ENCODE measurements at places on chromosomes 2 and 18.

GRCh38 chr2:78309460-78309859 is 716.0 kb upstream of the REG3G start:
- no peak for DNase-seq

GRCh38 chr2:150271952-150272802 is 215.3 kb downstream of the RND3 start:
- DNase-seq, result peak; percentile 21

DNA sequence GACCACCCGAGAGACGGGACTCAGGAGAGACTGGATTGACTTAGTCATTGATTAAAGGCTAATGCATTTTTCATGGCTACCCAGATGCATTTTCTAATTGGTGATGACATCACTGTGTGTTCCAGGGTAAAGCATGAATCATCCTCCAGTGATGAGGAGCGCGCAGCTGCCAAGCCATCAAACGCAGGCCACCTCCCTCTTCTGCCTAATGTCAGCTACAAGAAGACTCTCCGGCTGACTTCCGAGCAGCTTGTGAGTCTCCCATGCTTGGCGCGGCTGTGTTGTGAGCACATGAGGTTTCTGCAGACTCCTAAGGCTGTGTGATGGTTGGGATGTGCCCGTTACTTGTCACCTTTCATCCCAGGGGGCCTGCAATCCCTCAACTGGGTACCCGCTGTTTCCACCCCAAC is 56.4 kb downstream of the LPIN1 start:
- DNase-seq, result peak; percentile 26

DNA sequence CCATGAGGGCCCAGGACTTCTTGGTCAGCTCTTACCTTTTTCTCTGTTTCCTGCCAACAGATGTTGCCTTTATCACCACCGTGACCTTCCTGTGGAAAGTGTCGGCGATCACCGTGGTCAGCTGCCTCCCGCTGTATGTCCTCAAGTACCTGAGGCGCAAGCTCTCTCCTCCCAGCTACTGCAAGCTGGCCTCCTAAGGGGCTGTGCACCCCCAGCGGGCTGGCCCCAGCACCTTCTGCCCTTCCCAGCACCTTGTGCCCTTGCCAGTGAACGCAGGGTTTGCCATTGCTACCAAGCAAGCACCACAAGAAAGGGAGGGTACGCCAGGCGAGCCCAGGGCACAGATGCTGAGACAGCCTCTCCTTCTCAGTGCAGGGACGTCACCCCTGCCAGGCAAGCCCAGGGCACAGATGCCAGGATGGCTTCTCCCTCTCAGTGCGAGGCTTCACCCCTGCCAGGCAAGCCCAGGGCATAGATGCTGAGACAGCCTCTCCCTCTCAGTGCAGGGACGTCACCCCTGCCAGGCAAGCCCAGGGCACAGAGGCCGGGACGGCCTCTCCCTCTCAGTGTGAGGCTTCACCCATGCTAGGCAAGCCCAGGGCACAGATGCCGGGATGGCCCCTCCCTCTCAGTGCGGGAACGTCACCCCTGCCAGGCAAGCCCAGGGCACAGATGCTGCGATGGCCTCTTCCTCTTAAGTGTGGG is 18.4 kb upstream of the NFATC1 start:
- no peak for DNase-seq

DNA sequence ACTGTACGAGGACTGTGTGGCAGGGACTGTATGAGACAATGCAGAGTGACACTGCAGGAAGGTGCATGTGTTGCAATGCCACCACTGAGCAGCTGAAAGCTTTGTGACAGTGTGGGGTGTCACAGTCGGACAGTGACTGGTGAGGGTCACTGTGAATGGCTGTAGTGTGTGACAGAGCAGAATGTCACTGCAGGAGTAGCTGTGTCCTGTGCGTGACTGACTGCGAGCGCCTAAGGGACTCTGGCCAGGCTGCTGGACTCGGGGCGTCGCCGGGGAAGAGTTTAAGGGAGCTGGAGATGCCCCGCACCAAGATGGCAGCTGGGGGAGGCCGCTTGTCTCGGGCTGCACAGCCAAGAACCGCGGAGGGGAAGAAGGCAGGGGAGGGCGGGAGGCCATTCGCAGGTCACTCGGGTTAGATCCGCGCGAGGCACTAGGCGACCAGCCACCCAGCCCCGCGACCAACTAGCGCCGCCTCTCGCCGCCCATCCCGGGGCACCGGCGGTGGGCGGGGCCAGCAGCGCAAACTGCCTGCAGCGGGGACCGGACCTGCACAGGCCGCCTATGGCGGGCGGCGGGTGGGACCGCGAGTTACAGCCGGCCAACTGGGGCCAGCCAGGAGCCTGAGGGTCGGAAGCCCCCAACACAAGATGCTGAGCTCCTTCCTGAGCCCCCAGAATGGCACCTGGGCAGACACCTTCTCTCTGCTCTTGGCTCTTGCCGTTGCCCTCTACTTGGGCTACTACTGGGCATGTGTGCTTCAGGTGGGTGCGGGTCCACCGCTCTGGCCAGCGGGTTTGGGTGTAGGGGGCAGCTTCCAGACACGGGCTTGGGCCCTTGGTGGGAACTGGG is at the start of gene ABHD1:
Gene ABHD1, plus strand, starts transcription at position 514 of the 849 bp plus-strand sequence. Its CDS starts 134 bp downstream, at position 648.
- DNase-seq, result no peak

DNA sequence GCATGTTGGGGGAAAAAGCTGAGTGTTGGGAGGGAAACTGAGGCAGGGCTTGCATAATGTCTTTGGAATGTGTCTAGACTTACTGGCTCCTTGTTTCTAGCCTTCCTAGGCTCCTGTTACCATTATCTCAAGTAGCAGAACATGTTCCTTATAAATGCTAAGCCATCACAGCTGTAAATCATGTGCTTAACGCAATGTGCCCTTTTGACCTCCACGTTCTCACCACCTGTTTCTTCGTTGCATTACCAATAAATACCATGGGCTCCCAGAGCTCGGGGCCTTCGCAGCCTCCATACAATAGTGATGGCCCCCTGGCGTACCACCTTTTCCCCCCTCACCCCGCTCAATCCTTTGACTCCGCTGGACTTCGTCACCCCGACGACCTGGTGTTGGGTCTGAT is 54.0 kb upstream of the CWC22 start:
- no peak for DNase-seq

GRCh38 chr2:143284087-143284675 is 155.0 kb downstream of the ARHGAP15 start:
- no peak for DNase-seq

GRCh38 chr18:45202061-45202460 is 413.2 kb upstream of the SLC14A2 start:
- DNase-seq, result no peak

DNA sequence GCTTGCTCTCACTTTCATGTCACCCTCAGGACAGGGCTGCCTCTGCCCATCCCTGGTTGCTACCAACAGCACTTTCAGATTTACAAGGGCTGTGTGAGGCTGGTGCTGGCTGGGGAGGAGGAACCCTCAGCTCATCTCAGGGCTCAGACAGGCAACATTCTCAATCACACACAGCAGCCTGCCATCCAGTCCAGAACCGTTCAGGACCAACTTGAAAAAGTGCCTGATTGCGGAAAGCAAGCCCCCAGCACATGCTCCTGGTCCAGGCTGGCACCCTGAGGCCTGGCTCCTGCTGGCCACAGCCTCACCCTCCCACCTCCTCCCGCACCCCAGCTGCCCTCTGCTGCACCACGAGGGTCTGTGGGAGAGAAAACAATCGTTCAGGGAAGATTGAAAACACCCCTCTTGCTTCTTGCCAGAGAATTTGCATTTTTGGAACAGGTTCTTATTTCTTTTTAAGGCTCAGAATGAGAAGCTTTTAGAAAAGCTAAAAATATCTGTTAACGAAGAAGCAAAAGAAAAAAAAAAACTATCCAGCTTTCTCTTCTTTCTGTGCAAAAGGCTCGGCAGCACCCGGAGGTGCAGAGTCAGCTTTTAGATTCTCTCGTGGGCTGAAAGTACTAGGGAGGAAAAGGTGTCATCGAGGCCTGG is 403.8 kb upstream of the ID2 start:
- DNase-seq, result no peak

DNA sequence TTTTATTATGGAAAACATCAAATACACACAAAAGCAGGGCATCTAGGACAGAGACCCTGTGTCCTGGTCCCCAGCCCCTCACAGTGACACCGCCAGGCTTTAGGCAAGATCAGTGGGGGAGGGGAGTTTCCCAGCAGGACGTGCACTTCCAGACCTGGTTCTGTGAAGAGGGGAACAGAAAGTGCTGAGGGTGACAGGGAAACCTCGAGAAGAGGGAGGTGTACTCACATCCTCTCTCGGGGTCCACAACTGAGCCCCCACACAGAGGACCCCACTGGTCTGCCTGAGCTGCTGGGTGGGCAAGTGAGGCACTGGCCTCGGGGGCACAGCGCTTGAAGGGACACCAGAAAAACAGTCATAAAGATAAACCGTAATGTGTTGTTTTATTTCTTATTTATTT is 4.4 kb upstream of the GPR35 start:
- no peak for DNase-seq

DNA sequence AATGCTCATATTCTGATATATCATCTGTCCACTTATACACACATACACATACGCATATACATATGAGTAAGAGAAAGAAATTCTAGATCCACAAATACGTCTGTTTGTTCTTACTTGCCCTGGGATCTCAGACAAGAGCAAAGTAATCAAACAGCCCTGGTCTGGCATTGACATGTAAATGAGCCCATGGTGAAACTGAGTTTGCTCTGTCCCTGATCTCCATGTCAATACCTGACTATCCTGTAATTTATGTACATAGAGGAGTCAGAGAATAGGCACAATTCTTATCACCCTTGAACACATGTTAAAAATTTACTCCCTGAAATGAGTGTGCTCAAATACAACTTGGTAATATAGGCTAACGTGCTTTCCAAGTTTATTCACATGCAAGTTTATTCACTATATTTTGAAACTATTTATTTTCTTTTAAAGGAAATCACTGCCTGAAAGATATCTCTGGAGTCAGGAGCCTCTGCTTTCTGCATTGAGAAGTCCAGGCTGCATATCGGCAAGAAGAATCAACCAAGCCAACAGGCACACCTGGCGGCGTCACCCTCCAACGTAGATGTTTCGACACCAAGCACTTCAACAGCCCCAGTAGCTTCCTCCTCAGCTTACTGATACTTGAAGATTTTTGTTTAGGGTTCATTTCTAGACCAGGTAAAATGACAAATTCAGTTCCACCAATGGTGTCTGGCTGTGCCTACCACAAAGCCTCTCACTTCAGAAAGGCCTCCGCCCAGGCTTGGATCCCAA is 100.6 kb downstream of the CMPK2 start:
- DNase-seq, result no peak

- no peak for DNase-seq
These were observed 363.3 kb downstream of the ZNF516 start for GRCh38 chr18:76131738-76132137.

GRCh38 chr2:218555527-218555926 is 12.6 kb downstream of the USP37 start:
- no peak for DNase-seq

- DNase-seq, result no peak
These were observed 89.2 kb downstream of the ZNF516 start for GRCh38 chr18:76405681-76406356.

DNA sequence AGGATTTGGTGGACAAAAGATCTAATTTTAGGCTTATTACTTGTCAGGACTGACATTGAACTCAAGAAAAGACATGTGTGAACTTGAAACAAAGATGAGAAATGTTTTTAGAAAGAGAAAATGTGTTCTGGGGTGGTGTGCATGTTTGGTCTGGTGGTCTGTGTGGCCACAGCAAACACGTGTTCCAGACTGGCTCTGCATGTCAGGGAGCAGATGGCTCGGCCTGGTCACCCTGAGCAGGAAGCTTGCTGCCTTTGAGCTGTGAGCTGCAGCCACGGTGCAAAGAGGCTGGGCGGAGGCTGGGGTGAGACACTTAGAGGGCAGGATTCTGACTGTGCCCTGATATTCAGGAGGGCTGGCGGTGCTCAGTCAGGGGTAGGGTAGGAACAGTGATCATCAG is 186.1 kb downstream of the CTIF start:
- no peak for DNase-seq

- DNase-seq, result no peak
These were observed 5.1 kb downstream of the SMIM21 start for GRCh38 chr18:75422341-75422910.

- no peak for DNase-seq
These were observed 112.7 kb upstream of the TACR1 start for GRCh38 chr2:75311993-75312392.

GRCh38 chr2:144015655-144016245 is 504.2 kb downstream of the ZEB2 start:
- DNase-seq, result no peak

DNA sequence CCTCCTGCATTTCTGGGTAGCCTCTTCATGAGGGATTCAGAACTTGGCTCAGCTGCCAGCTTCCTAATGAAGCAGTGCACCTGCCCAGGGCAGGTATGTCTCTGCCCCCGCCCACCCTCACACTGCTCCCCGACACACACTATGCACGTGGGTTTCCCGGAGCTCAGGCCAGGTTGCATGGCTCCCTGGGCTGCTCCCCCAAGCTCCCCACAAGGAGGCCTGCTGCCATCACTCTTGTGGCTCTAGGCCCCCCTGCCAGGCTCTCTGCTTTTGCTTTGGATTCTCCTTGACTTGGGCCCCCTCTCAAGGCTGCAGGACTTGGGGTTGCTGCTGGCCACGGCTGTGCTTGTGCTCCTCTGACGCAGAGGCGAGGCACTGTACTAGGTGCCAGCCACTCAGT is 43.6 kb downstream of the ADD2 start:
- DNase-seq, result no peak

GRCh38 chr2:174595116-174595809 is 2.3 kb downstream of the WIPF1 start:
- DNase-seq, result no peak

DNA sequence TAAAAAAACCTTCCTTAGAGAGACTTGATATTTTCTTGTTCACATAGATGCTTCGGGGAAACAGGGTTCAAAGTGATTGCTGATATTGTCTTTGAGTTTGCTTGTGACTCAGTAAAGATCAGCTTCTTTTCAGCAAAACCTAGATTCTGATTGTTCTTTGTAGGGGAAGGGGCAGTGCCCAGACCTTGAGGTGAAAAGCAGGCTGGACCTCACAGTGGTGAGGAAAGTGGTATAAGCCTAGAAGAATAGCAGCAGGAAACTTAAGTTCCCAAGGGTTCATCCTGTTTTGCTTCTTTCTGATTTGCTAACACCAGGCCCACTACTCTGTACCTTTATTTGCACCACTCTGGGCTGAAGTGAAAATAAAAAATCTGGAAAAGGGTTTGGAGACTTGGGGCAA is 20.9 kb downstream of the UBXN4 start:
- DNase-seq, result no peak

DNA sequence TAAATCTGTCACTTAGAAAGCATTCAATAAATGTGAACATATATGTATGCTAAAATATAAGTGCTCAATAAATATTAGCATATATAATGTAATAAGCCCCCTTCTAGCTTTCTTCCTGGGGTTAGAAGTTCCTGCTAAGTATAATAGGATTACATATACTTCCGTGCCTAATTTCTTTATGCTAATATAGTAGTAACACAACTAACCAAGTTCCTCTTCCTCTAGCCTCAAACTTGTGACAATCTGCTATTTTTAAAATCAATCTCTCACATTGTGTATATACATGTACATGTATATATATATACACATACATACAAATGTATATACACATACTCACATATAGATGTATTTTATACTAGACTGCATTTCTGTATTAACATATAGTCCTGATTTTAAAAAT is 32.2 kb downstream of the TLK1 start:
- no peak for DNase-seq

GRCh38 chr2:74573747-74574562 is 19.4 kb downstream of the DOK1 start:
- no peak for DNase-seq

Data from T1000 (cell line).